ENCODE measurements at places on chromosomes 3 and 15. TPM values are rescaled to one million over a fixed set of nuclear protein-coding genes. Genes with fewer than 3 reads are reported as not detected.
A peak's percentile ranks its signal among the peaks of the same experiment; 100 is the strongest.

DNA sequence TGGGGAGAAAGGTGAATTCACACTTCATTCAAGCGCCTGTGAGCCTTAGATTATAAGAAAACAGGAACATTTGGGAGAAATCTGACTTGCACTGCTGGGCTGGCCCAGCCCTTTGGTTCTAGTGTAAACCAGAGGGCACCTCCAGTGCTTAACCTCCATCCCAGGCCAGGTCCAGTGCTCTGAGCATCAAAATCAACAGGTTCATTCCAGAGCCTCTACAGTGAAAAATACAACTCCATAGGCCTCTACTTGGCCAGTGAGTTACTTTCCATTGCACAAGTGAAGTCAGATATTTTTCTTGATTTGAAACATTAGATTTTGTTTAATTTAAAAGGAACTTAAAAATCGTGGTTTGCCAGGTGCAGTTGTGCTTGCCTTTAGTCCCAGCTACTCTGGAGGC is 3.0 kb downstream of the SNUPN start:
- H3K27ac ChIP-seq: peak overlapping the region; percentile 90
- DNase-seq: no peak
- peaks cover 57% of the 10 kb centered on the region for H3K4me1 ChIP-seq
- H3K36me3 ChIP-seq: peaks cover 23% of the 10 kb centered on the region
- no peak overlapping the region for H3K4me3 ChIP-seq

DNA sequence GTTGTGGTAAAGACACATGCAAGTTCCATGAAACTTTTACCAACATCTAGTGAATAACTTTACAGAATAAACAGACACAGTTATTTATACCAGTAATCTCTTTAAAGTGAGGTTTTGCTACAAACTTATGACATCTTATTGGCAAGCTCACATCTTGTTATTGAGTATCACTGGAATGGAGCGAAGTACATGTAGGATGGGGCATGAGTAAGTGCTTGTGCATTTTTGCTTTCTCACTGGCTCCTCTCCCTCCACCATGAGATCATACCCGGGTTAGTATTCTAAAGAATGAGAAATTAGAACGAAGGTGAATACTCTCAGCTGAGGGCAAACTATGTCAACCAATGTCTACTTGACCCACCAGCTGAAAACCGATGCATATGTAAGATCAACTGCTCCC is 193.3 kb upstream of the ZNF717 start:
- H3K36me3 ChIP-seq: no peaks in the 10 kb centered on the region
- no peak for DNase-seq
- H3K27ac ChIP-seq: no peak overlapping the region
- H3K4me3 ChIP-seq: no peak overlapping the region
- H3K27me3 ChIP-seq: no peaks in the 10 kb centered on the region
- H3K4me1 ChIP-seq: no peaks in the 10 kb centered on the region

- H3K4me1 ChIP-seq: peaks cover 62% of the 10 kb centered on the region
- H3K36me3 ChIP-seq: peaks cover 3% of the 10 kb centered on the region
- no peak overlapping the region for H3K4me3 ChIP-seq
- no peak for DNase-seq
Observed at GRCh38 chr3:171293142-171293782, 166.9 kb downstream of the TNIK start.

GRCh38 chr3:172918165-172918564 is 167.6 kb downstream of the ECT2 start:
- DNase-seq: no peak
- H3K4me3 ChIP-seq: no peak overlapping the region
- H3K27ac ChIP-seq: no peak overlapping the region
- no peaks in the 10 kb centered on the region for H3K36me3 ChIP-seq
- no peaks in the 10 kb centered on the region for H3K4me1 ChIP-seq
- peaks cover 2% of the 10 kb centered on the region for H3K27me3 ChIP-seq

- H3K4me3 ChIP-seq: no peak overlapping the region
- no peaks in the 10 kb centered on the region for H3K4me1 ChIP-seq
Observed at GRCh38 chr3:12442654-12443501, 41.4 kb upstream of the TSEN2 start.

- no peaks in the 10 kb centered on the region for H3K27me3 ChIP-seq
- no peak overlapping the region for H3K4me3 ChIP-seq
- peaks cover 12% of the 10 kb centered on the region for H3K4me1 ChIP-seq
- peaks cover 13% of the 10 kb centered on the region for H3K36me3 ChIP-seq
Observed at GRCh38 chr15:82139823-82140268, 94.0 kb upstream of the MEX3B start.

- H3K4me3 ChIP-seq: no peak overlapping the region
- no peak for DNase-seq
- peaks cover 10% of the 10 kb centered on the region for H3K27me3 ChIP-seq
Observed at GRCh38 chr3:11853450-11853849, 6.8 kb upstream of the TAMM41 start.

The PGBD4 gene
- total RNA-seq: 2.4 TPM

Measured in activated CD4-positive, alpha-beta T cell treated with anti-CD3 and anti-CD28 coated beads for 36 hours (primary cell).